ENCODE measurements at places on chromosomes 3 and 15. TPM values are rescaled to one million over a fixed set of nuclear protein-coding genes. Genes with fewer than 3 reads are reported as not detected.

The GUCA1C gene
- polyA plus RNA-seq = not detected

The SLC12A1 gene
- polyA plus RNA-seq = 0.26 TPM

The SCN11A gene
- 0.85 TPM for polyA plus RNA-seq

The CD86 gene
- polyA plus RNA-seq = 2.5 TPM

The UTS2B gene
- 1.0 TPM for polyA plus RNA-seq

The EPHB1 gene
- 1.8 TPM for polyA plus RNA-seq

The NUDT16 gene
- polyA plus RNA-seq = 33.3 TPM

The CPN2 gene
- polyA plus RNA-seq = not detected

The CPNE4 gene
- 0.74 TPM for polyA plus RNA-seq

The CP gene
- 2.5 TPM for polyA plus RNA-seq

The IGSF10 gene
- 34.1 TPM for polyA plus RNA-seq

The P3H2 gene
- 42.3 TPM for polyA plus RNA-seq

The SCAMP5 gene
- polyA plus RNA-seq = 12.7 TPM

The RYR3 gene
- polyA plus RNA-seq = 5.4 TPM

The AADACL2 gene
- polyA plus RNA-seq = not detected

The HEG1 gene
- 50.6 TPM for polyA plus RNA-seq

The CD200 gene
- polyA plus RNA-seq = 58.0 TPM

The SCN5A gene
- 0.77 TPM for polyA plus RNA-seq

The ATP8B4 gene
- polyA plus RNA-seq = 3.1 TPM

The STRC gene
- polyA plus RNA-seq = 0.75 TPM

The IREB2 gene
- 67.2 TPM for polyA plus RNA-seq

The MASP1 gene
- 6.2 TPM for polyA plus RNA-seq

The SNTN gene
- 13.9 TPM for polyA plus RNA-seq

The PTPN9 gene
- polyA plus RNA-seq = 48.1 TPM

The ZBBX gene
- 8.0 TPM for polyA plus RNA-seq
